ENCODE measurements at places on chromosomes 5 and 9. TPM values are rescaled to one million over a fixed set of nuclear protein-coding genes. Genes with fewer than 3 reads are reported as not detected.

- DNase-seq, result no peak
These were observed 2.5 kb upstream of the NDFIP1 start for GRCh38 chr5:142106061-142106460.

GRCh38 chr9:98323051-98323830 is 67.8 kb upstream of the TBC1D2 start:
- no peak for DNase-seq

- DNase-seq, result no peak
These were observed 48.6 kb downstream of the UBE2QL1 start for GRCh38 chr5:6497262-6497661.

GRCh38 chr5:177520916-177521513 is 4.3 kb upstream of the DDX41 start:
- DNase-seq, result peak; percentile 33

- no peak for DNase-seq
These were observed 69.7 kb downstream of the GRAMD2B start for GRCh38 chr5:126492939-126493338.

DNA sequence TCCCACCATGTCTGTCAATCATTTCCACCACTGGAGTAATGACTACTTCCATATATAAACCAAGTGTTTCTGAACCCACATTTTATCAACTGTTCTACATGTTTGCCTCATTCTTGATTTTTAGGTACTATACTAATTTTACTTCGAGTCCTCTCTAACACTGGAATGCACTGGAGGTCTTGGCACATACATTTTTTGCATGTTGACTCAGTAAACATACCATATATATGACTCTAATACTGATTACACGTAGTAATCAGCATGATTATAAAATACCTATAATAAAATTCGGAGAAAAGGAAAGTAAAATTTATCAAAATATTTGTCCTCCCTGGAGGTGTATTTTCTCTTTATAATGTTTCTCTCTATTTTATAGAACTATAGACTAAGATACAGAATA is 621.7 kb upstream of the NUDT12 start:
- DNase-seq, result no peak

DNA sequence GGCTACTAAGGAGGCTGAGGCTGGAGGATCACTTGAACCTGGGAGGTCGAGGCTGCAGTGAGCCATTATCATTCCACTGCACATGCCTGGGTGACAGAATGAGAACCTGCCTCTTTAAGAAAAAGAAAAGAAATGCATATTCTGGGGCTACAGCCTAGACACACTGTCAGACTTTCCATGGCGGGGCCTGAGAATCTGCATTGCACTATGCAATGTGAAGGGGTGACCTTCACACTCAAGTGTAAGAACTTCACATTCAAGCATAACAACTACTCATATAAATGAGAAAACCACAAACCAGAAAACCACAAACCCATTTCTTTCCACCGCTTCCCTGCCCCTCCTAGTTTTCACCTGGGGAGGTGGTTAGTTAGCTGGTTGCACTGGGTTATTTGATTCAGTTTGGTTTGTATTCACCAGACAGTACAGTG is 18.0 kb upstream of the FBP2 start:
- DNase-seq, result no peak

DNA sequence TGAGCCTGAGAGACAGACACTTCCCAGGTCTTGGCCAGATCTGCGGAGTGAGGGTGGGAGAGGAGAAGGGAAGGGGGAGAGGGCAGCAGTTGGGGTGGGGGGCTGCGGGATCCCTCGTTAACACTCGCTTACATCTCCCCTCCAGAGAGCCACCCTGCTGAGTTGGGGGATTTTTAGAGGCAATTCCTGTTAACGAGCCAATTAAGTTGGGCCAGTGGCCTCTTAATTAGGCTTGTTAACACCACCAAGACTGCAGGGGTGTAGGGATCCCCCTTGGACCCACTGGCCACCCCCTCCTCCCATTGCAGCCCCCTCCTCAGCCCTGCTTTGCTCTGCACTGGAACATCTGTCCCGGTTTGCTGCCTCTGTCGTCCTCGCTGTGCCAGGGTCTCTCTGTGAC is 23.7 kb downstream of the CNTFR start:
- no peak for DNase-seq

GRCh38 chr9:70425192-70425591 is 10.7 kb upstream of the KLF9 start:
- no peak for DNase-seq

DNA sequence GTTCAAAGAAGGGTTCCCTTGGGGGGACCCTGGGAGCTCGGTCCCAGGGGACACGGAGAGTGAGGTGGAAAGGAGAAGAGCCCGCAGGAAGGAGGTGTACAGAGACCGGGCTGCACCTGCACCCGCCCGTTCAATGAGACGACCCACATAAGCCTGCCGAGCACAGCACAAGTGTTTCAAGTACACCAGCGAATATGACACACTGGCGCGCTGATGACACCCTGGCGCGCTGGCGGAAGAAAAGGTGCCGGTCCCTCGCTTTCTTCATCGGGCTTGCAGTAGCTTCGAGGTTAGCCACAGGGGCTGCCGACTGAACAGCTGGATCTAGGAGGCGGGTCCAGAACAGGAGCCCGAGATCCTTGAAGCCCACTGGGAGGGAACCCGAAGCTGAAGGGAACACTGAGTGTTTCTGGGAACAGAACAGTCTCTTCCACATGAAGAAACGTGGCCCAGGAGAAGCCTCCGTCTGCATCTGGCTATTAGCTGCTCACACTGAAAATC is 1.4 kb downstream of the TBC1D9B start:
- no peak for DNase-seq

Gene TMEM232
- total RNA-seq, result 1.9 TPM

Gene PCDHA1
- total RNA-seq, result not detected

Gene C9orf57
- not detected for total RNA-seq

Gene IL13
- under 0.01 TPM for total RNA-seq

Measured in hematopoietic multipotent progenitor cell (in vitro differentiated cells).